Activated CD4-positive, alpha-beta T cell treated with anti-CD3 and anti-CD28 coated beads for 36 hours (primary cell): ENCODE measurements at places on chromosomes 5 and 9. TPM values are rescaled to one million over a fixed set of nuclear protein-coding genes. Genes with fewer than 3 reads are reported as not detected.

DNA sequence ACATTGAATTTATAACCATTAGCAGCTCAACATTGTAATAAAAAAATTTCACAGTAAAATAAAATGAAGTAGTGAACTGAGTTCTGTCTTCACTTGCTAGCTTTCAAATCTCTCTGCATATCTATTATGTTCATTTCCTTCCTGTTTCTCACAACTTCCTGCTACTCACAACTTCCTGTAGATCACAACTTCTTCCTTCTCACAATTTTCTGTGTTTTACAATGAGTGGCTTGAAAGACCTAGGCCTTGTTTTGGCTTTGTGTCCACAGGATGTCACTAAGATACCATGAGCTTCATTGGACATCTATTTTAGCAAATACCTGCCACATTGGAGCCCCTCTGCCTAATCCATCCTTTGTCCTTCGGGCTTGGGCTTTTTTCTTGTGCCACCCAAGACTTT lies 480.3 kb upstream of the ADAMTS16 start:
- no peak for DNase-seq

- no peak for DNase-seq
These were observed 88.6 kb downstream of the KCNN2 start for GRCh38 chr5:114450437-114450836.

GRCh38 chr5:59640411-59640810 lies 253.1 kb downstream of the PDE4D start:
- DNase-seq: no peak

FOXD4 gene
- total RNA-seq: 0.19 TPM
